ENCODE measurements at places on chromosomes 1 and 21. TPM values are rescaled to one million over a fixed set of nuclear protein-coding genes. Genes with fewer than 3 reads are reported as not detected.
A peak's percentile ranks its signal among the peaks of the same experiment; 100 is the strongest.

GRCh38 chr1:84479998-84480397, 932 bp downstream of the RPF1 start:
- DNase-seq, result no peak

- DNase-seq, result no peak
Measured at GRCh38 chr21:45634511-45635183, 8.9 kb upstream of the PCBP3 start.

DNA sequence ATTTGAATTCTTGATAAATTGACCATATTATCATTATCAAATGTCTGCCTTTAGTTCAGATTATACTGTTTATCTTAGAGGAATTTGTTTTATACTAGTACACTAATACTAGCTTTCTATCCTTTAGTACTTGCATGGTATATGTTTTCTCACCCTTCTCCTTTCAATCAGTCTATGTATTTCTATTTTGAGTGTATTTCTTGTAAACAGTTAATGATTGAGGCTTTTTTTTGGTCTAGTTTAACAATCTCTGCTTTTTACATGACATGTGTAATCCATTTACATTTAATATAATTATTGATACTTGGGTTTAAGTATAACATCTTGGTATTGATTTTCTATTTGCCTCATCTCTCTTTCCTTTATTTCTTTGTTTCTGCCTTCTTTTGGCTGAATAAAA, 224.9 kb downstream of the CENPF start:
- no peak for DNase-seq

The KRTAP19-6 gene
- total RNA-seq, result not detected

DNA sequence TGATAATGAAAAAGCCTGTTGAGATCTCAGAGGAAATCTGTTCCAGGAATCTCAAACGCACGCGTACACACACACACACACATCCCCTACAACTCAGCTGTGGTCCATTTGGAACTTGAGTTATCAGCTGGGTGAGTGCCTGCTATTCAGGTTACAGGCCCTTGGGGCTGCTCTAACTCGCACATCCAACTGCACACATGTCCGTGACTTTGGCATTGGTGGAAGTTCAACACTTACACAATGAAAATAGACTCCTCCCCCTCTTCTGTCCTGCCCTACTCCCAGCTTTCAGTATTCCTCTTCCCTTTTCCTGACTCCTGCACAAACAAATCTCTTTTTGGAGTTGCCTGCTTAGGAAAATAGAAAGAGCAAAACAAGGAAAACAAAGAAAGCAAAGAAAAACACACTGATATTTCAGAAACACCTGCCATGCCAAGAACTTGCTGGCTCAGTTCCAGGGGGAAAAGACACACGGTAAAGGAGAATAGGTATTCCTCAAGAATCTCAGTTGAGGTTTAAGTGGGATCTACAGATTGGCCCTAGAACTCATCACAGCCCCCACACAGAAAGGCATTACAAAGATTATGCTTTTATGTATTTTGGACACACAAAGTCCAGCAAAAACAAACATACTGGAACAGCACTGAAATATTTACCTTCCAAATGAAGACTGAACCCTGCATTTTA, 140.9 kb downstream of the TGFBR3 start:
- DNase-seq, result peak; percentile 58

DNA sequence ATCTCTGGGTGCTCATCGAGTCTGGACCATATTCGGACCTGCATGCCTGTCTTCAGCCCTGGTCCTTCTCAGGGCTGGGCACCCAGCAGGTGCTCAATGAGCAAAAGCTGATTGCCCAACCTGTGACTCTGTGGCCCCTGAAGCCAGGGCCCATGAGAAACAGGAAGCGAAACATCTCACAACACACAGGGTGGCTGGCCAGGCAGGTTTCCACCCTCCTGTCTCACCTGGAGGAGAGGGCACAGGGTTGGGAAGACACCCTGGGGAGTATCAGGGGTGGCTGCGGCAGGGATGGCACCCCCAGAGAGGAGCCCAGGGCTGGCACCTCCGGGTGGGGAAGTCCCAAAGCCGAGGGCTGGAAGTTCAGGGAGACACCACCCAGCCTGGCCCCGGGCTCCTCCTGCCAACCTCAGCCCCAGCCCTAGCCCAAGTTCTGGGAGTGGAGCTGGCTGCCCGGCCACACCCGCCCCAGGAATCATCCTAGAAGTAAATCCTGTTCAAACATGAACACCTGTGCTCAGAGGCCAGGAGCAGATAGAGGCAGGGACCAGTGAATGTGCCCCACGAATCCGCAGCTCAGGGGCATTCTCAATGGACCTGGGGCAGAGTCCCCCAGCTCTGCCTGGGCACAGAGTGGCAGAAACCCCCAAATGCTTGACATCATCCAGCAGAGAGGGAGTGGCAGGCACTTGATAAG, 54.6 kb downstream of the RAP1GAP start:
- DNase-seq, result no peak

GRCh38 chr1:202200669-202201068, 7.1 kb downstream of the LGR6 start:
- DNase-seq, result peak; percentile 85

DNA sequence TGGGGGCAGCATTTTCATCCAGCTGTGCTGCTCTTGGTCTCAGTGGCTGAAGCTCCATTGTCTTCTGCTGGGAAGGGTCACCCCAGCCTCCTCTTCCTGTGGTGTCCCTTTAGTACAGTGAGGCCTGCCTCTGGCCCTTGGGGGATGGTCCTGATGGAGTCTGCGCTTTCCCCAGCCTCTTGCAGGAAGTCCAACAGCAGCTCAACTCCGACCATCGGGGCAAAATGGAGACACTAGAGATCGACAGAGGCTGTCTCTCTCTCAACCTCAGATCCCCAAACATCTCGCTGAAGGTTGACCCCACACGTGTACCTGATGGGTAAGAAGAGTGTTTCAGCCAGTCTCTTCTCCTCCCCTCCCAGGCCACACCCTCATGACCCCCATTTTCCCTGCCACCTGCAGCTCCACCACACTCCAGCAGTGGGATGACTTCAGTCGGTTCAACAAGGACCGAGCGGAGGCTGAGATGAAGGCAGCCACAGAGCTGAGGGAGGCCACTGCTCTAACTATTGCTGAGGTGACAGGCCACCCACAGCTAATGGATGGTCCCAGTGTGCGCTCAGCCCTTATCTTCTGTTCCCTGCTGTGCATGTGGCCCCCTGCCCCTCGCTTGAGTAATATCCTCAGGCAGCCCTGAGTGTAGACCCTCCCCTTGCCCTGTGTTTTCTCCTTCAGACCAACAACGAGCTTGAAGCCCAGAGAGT, 2.0 kb upstream of the ADPRS start:
- no peak for DNase-seq

DNA sequence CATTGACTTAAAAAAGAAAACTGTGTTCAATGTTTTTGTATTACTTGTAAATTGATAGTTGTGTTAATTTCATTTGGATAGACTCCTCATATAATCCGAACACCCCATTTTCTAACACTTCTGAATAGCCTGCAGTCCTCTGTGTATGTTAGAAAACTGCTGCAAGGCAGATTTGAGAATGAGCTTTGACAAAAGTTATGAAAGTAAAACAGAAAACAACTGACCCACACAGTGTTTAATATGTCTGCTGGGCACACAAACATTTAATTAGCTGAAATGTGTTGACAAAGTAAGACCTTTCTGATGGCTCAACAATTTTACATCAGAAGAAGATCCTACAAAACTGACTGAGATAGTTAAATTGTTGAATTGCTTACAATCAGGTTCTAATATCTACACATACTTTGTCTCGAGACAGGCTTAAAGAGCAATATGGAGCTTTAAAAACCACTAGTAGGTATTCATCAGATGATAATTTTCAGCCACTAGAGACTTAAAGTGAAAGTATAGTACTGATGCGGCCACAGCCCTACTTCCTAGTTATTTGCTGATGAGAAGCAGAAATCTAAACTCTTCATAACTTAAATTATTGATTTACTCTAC, 40.0 kb upstream of the PRMT6 start:
- no peak for DNase-seq

DNA sequence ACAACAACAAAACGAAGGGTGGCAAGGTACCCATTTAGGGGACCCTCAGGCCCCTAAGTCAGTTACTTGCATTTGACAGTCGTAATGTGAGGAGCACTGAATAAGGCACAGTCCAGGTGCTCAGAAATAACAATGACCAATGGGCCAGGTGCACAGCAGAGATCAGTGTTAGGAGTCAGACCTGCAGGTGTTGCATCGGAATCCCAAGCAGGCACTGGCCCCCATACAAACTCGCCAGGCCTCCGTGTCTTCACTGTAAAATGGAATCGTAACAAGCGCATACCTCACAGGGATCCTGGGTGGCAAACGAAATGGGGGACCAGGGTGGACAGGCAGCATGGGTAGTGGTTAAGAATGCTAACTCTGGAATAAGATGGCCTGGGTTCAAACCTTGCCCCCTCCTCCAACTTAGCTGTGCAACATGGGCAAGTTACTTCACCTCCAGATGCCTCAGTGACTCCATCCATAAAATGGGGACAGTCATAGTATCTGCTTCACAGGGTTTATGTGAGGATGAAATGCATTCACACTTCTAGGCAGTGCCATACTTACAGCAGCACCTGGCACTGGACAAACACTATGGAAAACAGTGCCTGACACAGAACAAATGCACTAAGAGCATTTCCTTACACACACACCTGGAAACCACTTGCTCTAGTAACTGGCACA, 20.2 kb downstream of the RCAN1 start:
- DNase-seq, result no peak

The NLRP3 gene
- 0.64 TPM for total RNA-seq

GRCh38 chr21:28632755-28633408, 359.8 kb downstream of the LTN1 start:
- DNase-seq, result no peak

The HSPA6 gene
- 1.1 TPM for total RNA-seq

The ADAMTS4 gene
- 7.2 TPM for total RNA-seq

The PSMD4 gene
- 149 TPM for total RNA-seq

The IRF6 gene
- 48.5 TPM for total RNA-seq

- no peak for DNase-seq
Measured at GRCh38 chr21:42784276-42784675, 95.1 kb downstream of the WDR4 start.

GRCh38 chr1:183673605-183674323, 20.6 kb upstream of the APOBEC4 start:
- DNase-seq, result no peak

- no peak for DNase-seq
Measured at GRCh38 chr1:52602856-52603600, 857 bp downstream of the GPX7 start.

The BCL2L15 gene
- not detected for total RNA-seq

DNA sequence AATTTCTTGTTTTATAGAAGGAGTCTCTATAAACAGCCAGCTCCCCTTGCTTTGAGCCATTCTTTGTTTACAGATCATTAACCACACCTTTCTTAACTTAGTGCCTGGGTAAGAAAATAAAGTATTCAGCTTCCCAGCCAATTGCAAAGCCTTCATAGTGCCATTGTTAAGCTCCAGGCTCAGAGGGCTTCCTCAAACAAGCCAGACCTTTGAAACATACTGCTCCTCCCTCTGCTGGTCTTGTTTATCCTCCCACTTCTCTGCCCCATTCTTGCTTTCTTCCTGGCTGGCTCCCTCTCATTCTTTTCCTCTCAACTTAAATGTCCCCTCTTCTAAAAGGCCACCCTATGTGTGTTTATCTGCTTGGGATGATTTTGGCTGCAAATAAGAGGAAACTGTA, 319.4 kb upstream of the ST6GALNAC5 start:
- DNase-seq, result no peak

DNA sequence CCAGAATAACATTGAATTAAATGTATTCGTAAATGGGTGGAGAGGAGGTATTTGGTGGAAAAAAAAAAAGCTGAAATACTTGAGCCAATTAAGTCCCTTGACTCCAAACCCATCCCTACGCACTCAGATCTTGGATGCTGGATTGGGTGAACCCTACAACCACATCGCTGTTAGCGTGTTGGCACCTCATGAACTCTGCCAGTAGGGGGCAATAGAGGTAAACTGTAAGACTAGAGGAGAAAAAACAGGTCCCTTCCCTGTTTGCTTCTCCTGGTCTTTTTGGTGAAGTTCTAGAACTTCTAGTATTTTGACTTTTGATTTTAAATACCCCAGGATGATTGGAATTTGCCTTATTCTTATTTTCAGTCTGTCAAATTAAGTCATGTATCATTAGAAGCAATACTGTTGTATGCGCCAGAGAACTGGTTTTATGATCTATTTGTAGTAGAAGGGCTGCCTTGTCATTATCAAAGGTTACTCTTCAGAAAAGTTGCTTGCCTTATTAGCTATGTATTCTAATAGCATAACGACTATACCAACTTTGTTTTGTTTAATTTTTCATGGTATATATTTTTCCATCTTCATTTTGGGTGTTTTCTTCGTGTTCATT, 1.9 kb upstream of the OR13G1 start:
- no peak for DNase-seq

DNA sequence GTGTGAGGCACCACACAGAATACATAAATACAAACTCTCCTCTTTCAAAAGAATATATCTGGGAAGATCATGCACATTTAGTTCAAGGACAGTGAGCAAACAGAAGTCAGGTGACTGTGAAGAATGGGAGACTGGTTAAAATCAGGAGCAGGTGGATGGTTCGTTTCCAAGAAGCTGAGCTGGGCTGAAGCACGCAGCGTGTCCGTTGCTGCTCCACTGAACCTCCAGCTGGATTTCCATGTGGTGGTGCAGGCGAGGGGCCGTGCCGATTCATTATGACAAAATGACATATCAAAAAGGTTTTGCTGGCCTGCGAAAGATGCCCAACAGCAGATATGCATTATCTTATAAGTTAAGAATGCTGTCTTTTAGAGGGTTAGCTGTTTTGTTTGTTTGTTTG, 66.0 kb downstream of the OLIG1 start:
- DNase-seq, result no peak

DNA sequence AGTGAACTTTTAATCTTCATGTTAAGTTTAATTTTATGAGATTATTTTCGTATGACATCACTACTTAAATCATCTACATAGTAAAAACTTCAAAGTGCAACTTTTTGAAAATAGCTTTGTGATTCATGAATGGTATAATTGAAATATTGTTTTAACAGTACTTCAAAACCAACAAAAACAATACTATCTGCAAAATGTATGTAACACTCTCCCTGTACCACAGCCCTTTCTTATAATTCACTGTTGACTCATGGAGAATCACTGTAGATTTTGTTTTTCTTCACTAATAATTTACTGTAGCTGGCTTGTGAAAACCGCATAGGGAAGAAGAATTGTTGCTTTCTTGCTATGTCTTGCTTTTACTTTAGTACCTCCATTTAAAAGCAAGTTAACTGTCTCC, 301.4 kb upstream of the ADAMTS5 start:
- DNase-seq, result no peak

DNA sequence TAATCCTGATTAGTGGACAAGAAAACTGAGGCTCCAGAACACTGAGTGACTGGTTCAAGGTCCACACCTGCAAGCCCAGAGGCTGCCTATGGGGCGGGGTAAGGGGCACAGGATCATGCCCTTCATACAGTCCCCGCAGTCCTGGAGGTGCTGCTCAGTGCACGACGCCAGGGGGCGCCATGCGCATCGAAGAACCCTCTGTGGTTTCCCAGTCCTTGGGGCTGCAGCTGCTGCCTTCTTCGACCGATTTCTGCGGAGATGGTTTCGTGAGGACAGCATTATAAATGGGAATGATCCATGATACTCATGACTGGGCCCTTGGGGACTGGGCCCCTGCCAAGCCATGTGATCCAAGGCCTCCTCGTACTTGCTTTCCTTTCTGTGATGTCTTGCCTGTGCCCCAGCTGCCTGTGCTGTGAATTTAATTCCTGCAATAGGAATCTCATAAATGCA, 37.1 kb upstream of the ARHGEF10L start:
- peak; percentile 93 for DNase-seq

Measured in left ventricle myocardium superior (tissue), 1 donor.